ENCODE measurements at places on chromosomes 6 and 20.

DNA sequence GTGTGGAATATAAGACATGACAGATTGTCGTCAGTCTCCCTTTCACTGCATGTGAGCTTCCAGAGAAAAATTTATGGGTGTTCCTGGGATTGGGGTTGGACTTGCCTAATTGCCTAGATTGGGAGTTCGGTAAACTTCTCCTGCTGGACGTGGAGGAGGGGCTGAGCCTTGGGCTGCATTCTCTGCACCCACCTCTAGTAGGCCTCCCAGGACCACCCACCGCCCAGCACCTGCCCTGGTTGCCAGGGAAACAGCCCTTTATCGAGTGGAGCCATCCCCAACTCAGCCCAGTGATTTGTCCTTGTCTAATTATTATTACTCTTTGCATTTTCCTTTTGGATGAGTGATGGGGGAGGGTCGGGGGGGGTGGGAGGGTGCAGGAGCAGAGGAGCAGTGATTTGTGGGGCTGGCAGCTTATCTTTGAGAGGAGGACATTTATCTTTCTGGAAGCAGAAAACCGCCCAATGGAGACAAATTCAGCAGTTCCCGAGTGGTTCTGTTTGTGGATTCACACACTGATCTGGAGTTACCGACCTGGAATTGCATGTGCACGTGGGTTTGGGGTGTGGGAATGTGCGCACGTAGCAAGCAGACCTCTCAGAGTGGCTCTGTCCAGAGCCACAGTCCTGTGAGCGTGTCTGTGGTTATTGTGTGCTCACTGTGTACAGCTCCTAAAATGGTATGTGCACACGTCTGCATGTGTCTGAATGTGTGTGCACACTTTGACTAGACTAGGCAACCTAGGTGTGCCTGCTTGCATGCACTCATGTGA is 104.5 kb downstream of the DHX35 start:
- peak; percentile 12 for DNase-seq

DNA sequence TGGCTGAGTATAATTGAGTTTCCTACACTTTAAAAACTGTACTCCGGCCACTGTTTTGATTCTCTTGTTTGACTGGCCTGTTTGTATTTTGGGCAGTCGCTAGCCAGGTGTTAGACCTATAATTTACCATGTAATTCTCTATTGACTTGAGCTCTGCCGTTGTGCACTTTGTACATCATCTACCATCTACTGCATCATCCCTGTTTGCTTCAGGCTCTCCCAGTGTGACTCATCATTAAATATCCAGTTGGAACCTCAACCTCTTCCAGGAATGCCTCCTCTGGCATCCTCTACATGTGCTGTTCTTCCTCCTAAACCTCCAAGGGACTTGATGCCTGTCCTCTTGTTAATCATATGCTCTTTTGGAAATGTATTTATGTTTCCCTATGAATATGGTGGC is 72.3 kb downstream of the FARS2 start:
- peak; percentile 2 for DNase-seq

DNA sequence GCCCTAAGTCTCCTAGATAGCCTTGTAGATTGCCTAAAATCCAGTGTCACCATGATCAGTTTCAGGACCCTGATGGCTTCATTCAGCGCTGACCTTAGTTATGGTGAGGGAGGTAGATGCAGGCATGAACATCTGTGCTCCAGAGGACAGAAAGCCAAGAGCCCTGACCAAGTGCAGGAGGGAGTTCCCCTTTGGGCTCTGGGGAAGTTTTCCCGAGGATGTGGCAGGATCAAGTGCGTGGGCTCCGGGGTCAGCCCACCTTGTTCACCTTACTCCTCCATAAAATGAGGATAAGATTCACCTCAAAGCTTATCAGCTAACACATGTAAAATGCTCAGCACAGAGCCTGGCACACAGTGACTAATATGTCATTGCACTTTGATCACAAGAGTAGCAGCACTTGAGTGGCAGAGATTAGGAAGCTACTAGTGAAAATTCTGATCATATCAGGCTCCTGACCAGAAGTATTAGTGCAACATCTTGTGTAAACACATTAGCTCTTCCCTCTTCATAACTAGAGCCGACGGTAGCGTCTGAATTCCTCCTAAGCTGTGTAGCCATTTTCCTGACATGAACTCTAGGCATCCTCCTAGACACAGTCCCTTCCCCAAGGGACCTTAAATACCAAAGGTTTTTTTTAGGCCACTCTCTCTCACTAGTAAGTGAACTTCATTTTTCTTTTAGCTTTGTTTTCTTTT is 125.2 kb downstream of the SULF2 start:
- no peak for DNase-seq

- no peak for DNase-seq
Observed at GRCh38 chr6:41678511-41679084, 40.3 kb downstream of the MDFI start.

DNA sequence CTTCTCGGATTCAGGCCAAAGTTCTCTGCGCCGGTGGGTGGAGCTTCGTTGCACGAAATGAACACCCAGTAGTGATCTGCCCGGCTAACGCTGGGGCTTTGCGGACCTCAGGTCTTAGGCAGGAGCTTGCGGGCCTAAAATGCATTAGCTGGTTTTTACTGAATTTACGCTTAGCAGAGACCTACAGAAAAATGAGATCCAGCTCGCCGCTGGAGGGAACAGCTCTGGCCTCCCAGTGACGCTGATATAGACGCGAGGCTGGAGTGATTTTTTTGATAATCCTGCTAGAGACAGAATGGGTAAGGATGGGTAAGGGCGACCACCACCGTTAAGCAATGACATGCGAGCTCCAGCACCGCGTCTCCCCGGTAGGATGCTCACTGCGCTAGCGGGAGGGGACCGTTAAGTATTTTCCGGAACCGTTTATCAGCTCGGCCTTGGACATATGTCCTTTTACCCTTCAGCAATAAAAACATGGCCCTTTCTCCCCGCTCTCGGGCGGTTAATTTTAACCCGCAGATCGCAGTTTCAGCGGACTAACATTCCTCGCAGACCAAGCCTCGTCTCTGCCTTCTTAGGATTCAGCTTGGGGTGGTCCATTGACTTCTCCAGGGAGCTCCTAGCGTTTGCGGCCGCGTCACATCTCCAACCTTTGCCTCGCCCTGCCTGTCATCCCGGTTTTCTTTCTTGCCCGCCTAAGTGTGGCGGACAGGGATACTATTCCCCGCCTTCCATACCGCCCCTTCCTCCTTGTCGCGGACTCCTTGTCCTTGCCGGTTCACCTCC is 109.3 kb downstream of the GPX5 start:
- peak; percentile 81 for DNase-seq

- no peak for DNase-seq
Observed at GRCh38 chr6:36977470-36977941, 8.5 kb downstream of the MTCH1 start.

DNA sequence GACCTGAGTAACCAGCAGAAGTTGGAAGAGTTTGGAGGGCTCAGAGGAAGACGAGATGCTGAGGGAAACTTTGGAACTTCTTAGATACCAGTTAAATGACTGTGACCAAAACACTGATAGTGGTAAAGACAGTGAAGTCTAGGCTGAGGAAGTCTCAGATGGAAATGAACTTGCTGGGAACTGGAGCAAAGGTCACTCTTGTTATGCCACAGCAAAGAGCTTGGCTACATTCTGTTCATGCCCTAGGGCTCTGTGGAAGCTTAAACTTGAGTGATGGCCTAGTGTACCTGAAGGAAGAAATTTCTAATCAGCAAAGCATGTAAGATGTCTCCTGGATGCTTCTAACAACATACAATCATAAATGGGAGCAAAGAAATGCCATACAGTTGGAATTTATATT is 24.7 kb downstream of the WDR27 start:
- no peak for DNase-seq

DNA sequence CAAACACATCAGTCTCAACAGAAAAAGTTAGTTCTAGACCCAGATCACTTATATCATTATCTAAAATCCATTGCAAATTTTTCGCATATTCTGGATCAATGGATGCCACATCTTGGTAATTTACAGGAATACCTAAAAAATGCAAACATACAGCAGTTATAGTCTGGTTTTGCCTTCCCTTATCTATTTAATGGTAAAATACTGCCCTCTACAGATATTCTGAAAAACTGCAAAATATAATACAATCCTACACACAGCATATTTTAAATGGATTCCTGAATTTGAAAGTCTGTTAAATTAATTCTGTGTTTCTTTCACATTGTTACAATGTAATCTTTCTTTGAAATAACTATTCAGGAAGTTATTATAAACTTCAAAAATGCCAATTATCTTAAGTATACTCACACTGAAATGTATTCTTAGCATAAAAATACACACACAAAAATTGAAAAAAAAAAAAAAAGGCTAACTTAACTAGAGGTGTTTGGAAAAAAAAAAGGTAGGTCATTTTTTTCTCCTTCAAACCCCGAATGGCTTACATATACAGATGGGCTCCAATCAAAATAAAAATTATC is 88.4 kb downstream of the HACE1 start:
- peak; percentile 35 for DNase-seq

DNA sequence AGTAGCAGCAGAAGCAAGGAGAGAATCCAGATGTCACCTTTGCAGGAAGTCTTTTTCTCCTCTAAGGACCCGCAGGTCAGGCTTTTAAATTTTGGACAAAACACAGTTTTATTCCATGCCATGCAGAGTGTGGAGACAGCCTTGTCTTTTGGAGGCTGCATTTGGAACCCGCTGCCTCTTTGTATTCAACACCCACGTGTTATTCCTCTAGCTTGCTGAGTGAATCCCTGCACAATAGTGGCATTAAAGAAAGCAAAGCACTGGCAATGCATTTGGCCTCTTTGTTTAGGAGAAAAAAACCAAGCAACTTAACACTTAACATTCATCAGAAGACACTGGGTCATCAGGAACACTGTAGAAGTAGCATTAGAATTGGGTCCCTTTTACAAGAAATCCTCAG is 43.5 kb downstream of the TFAP2B start:
- DNase-seq, result no peak

GRCh38 chr6:11622156-11622555 is 84.6 kb downstream of the TMEM170B start:
- no peak for DNase-seq

GRCh38 chr6:138953451-138953850 is 34.6 kb downstream of the REPS1 start:
- no peak for DNase-seq

DNA sequence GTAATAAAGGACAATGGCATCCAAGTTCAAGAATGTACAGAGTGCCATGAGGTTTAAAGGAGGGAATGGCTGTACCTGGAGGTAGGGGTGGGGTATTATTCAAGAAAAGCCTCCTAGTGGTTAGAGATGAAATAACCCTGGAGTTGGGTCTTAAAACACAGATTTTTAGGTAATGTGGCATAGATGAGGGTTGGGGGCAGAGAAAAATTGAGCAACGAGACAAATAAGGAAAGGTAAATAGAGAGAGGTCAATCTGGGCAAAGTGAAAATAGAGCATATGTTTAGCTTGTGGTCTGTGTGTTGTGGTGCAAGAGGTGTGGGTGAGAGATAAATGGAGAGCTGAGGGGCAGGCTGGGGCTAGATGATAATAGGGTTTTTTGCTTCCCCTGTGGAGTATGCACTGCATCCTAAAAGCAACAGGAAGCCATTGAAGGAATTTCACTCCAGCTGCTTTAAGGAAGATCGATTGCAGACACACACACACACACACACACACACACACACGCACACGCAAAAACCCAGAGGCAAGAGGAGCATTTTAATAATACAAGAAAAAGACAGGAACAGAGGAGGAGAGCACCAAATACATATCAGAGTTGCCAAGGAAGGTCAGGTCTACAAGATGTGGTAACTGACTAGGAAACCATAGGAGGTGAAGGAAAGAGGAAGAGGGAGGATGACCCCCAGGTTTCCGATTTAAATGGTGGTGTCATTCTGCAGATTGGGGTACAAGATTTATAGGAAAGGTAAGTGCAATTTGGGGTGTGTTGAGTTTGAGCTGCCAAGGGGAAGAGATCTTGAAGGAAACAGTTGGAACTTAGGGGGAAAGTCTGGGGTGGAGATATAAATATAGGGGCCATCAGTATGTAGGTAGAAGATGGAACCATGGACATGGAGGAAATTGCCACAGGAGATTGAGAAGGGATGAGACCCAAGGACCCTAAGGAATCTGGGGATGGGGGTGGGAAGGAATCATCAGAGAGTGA is 31.3 kb upstream of the ADGRF1 start:
- DNase-seq, result no peak

DNA sequence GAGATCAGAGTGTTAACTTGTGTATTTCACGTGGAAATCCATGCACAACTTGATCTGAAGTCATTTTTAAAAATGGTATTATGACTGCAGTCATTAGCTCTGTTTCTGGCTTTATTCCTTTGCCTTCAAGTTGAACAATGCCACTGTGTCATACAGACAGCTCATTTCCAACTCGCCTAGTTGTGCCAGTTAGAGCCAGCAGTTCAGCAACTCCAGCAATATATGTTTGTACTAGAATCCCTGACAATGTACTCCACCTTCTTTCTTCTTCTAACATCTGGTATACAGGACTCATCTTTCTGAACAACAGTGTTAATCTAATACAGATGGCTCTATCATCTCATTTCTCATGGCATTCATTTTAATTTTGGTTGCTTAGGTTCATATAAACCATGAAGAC is 418.3 kb upstream of the POU3F2 start:
- DNase-seq, result no peak

- no peak for DNase-seq
Observed at GRCh38 chr6:110813338-110814101, 1.7 kb downstream of the CDK19 start.

DNA sequence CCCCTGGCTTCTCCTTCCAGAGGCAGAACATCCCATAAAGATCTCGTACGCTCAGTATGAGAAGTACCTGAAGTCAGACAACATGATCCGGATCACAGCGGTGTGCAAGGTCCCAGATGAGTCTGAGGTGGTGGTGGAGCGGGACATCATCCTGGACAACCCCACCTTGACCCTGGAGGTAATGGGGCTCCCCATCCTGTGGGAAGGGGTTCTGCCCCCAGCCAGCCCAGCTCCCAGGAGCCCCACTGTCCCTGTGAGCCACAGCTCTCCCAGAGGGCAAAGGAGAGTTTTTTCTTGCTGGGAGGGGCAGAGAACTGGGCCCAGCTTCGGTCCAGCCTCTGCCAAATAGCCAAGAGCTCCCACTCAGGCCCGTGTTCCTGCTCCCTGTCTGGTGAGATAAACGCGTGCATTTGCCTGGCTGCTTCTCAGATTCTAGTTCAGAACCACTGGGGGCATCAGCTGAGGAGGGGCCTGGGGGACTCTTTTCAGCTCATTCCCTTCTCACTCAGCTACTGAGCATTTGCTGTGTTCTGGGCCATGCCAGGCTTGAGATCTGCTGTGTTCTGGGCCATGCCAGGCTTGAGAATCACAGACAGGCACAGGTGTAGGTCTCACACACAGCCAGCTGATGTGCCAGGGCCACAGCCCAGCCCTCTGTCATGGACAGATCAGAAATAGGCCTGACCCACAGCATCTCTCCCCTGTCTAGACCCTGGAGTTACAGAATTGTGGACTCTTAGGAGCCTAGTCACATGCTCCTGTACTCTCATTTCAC is 39.5 kb downstream of the TGM3 start:
- DNase-seq, result no peak

GRCh38 chr6:110768057-110768456 is 47.2 kb downstream of the CDK19 start:
- DNase-seq, result no peak

GRCh38 chr6:7145885-7146828 is 38.4 kb downstream of the RREB1 start:
- DNase-seq, result no peak

All from NCI-H2227 treated with DMSO at 0.1 percent for 48 hours (cell line).